Lung (tissue), 17 donors: ENCODE measurements at places on chromosomes 16 and 17. TPM values are rescaled to one million over a fixed set of nuclear protein-coding genes. Genes with fewer than 3 reads are reported as not detected.

STH gene
- not detected for polyA plus RNA-seq

CRYBA1 gene
- not detected for polyA plus RNA-seq

AP2B1 gene
- polyA plus RNA-seq: 55.3 TPM

DUS2 gene
- 8.1 TPM for polyA plus RNA-seq

CALB2 gene
- 11.7 TPM for polyA plus RNA-seq

NFATC3 gene
- 13.5 TPM for polyA plus RNA-seq

CCL1 gene
- 0.44 TPM for polyA plus RNA-seq

CSNK2A2 gene
- 18.6 TPM for polyA plus RNA-seq

MEAK7 gene
- polyA plus RNA-seq: 6.7 TPM

MYH8 gene
- polyA plus RNA-seq: not detected

RMI2 gene
- 2.5 TPM for polyA plus RNA-seq

DNA sequence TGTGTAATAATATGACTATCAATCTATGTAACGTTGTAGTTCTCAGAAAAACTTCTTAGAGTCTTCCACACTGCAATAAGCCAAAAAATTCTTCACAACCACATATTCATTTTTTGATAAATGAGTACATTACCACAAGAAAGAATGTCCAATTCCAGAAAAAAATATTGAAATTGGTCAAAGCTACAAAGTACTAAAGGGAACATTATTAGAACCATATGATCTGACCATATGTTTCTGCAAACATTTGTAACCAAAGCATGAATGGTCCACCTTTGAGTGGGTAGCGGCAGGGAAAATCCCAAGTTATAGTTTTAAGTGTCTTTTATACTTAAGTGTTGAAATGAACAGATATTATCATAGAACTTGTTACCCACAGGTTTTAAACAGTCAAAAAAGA, 71.7 kb upstream of the NACA2 start:
- no peaks in the 10 kb centered on the region for H3K36me3 ChIP-seq
- H3K4me1 ChIP-seq: peaks cover 5% of the 10 kb centered on the region
- no peak overlapping the region for H3K27ac ChIP-seq
- DNase-seq: no peak
- no peaks in the 10 kb centered on the region for H3K27me3 ChIP-seq
- no peak overlapping the region for H3K4me3 ChIP-seq

GRCh38 chr17:35407531-35407930, 24.8 kb downstream of the SLFN12 start:
- H3K4me3 ChIP-seq: no peak overlapping the region
- no peaks in the 10 kb centered on the region for H3K4me1 ChIP-seq
- no peak for DNase-seq

GRCh38 chr16:30892670-30893416, 1.0 kb downstream of the BCL7C start:
- H3K36me3 ChIP-seq: peaks cover 18% of the 10 kb centered on the region
- H3K4me1 ChIP-seq: peaks cover 9% of the 10 kb centered on the region
- peak overlapping the region; percentile 81 for H3K4me3 ChIP-seq
- H3K27me3 ChIP-seq: no peaks in the 10 kb centered on the region
- H3K27ac ChIP-seq: no peak overlapping the region

GRCh38 chr17:7445619-7445968, 733 bp downstream of the CHRNB1 start:
- H3K4me3 ChIP-seq: no peak overlapping the region
- no peaks in the 10 kb centered on the region for H3K36me3 ChIP-seq
- H3K27me3 ChIP-seq: peaks cover 41% of the 10 kb centered on the region
- no peak for DNase-seq

- peak overlapping the region; percentile 84 for H3K27ac ChIP-seq
- peaks cover 12% of the 10 kb centered on the region for H3K36me3 ChIP-seq
- no peak for DNase-seq
- H3K4me3 ChIP-seq: no peak overlapping the region
- peaks cover 19% of the 10 kb centered on the region for H3K4me1 ChIP-seq
- H3K27me3 ChIP-seq: no peaks in the 10 kb centered on the region
These were observed 4.8 kb downstream of the SYNGR2 start for GRCh38 chr17:78173097-78173715.

GRCh38 chr16:3968551-3968950, 88.0 kb upstream of the CREBBP start:
- H3K27ac ChIP-seq: no peak overlapping the region
- no peaks in the 10 kb centered on the region for H3K4me1 ChIP-seq
- DNase-seq: no peak

DNA sequence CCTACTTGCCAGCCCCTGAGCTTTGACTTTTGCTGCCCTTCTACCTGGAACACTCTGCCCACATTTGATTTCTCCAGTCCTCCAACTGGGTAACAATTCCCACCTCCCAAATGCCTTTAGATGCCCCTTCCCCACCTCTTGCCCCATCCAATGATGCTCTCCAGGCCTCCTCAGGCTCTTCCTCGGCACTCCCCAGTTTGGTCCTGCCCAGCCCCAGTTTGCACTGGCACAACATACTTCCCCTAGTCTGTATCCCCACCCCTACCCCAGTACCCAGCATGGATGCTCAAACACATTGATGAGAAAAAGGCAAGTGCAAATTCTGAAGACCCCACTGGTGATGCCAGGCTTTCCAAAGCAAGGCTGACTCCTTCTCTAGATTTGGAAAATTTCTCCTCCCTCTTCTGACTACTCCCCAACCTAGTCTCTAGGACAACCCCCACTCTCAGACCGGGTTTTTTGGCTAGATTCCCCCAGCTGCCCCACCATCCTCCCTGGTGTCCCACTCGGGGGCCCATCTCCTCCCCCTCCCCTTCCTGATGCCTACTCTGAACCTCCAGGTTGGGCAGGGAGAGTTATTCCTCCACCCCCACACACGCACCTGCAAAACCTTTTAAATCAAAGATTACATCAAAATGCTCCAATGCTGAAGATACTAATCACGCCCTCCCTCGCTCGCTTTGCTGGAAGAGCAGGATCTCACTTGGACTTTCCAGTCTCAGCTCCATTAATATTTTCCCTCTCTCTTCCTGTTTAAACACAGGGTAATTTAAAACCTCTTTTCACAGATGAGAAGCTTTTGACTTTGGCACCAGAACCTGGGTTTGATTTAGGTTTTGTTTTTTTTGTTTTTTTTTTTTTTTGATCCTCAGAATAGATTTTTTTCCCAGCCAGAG, 94.9 kb downstream of the TMEM132E start:
- H3K4me1 ChIP-seq: no peaks in the 10 kb centered on the region
- H3K27ac ChIP-seq: no peak overlapping the region
- no peaks in the 10 kb centered on the region for H3K36me3 ChIP-seq
- H3K27me3 ChIP-seq: no peaks in the 10 kb centered on the region

DNA sequence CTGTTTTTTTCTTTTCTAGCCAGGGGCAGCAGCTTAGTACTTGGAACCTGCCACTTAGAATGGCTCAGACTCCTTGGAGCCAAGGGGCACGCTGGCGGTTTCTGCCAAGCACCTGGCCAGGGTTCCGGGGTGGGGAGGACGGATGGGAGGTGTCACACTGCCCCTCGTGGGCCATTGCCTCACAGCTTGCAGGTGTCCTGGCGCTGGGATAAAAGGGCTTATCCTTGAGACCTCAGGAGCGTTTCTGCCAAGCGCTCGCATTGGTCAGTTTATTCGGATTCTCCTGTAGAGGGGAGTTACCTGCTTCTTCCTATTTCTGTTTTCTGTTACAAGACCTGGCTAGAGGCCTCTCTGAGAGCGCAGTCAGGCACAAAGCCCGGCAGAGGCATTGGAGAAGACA, 234.6 kb downstream of the MSI2 start:
- no peak overlapping the region for H3K27ac ChIP-seq
- no peak overlapping the region for H3K4me3 ChIP-seq
- no peak for DNase-seq
- peaks cover 19% of the 10 kb centered on the region for H3K4me1 ChIP-seq
- H3K36me3 ChIP-seq: no peaks in the 10 kb centered on the region

DNA sequence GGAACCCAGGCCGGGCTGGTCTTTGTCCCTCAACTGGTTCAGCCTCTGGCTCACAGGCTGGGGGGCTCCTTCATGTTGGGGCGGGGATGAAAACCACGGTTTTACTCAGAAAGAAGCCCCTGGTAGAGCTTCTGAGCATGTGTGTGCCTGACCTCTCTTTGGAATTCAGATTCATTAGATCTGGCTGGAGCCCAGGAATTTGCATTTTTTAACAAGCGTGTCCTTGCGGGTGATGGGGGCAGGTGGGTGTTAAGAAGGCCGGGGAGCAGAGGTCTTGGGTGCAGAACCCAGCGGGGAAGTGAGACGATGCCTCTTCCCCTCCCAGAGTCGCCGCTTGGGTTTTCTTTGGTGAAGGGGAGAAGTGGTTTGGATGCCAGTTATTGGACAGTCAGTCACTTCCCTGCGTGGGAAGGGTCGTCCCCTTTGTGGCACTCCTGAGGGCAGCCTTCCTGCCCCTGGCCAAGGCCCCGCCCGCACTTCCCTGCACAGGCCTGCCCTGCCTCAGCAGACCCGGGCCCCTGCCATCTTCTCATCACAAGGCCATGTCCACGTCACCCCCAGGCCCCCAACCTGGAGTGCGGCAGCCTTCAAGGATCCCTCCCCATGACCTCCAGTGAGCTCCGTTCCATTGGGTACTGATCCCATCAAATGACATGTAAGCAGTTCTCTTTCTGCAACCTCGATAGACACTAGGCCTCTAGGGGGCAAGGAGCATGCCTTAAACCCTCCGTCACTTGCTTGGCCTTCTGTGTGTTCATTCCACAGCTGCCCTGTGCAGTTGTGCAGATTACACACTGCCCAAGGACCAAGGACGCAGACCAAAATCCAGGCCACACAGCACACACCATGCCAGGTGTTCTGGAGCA, 177.7 kb upstream of the CIBAR2 start:
- no peaks in the 10 kb centered on the region for H3K27me3 ChIP-seq
- no peak overlapping the region for H3K4me3 ChIP-seq
- no peak for DNase-seq
- H3K27ac ChIP-seq: no peak overlapping the region

- H3K4me3 ChIP-seq: no peak overlapping the region
- DNase-seq: no peak
- no peaks in the 10 kb centered on the region for H3K4me1 ChIP-seq
- no peak overlapping the region for H3K27ac ChIP-seq
These were observed 6.6 kb downstream of the PDP2 start for GRCh38 chr16:66886914-66887313.

DNA sequence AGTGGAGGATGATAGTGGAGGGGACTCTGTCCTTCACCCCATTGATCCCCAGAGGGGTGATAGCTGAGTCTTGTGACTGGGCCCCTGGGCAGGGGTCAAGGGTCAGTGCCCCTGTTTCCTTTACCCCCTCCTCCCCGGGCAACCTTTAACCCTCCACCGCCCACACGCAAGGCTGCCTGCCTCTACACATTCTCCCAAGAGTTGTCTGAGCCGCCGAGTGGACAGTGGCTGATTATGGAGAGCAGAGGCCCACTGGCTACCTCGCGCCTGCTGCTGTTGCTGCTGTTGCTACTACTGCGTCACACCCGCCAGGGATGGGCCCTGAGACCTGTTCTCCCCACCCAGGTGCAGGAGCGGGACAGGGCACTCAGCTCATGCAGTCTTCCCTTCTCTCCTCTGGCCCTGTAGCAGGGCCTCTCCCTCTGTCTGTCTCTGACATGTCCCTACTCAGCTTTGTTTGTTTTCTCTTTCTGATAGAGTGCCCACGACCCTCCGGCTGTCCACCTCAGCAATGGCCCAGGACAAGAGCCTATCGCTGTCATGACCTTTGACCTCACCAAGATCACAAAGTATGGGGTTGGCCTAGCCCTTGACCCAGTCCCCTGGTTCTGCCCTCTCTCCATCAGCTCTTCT, at the start of gene SHBG:
Gene SHBG (plus strand): TSS at position 197 of the 633 bp plus-strand sequence. CDS start 38 bp downstream, at position 235.
- DNase-seq: no peak
- no peak within 1 kb of the TSS for H3K27ac ChIP-seq
- no peak within 1 kb of the TSS for H3K4me3 ChIP-seq
- H3K36me3 ChIP-seq: peaks cover 4% of the 10 kb centered on the region
- H3K4me1 ChIP-seq: peaks cover 23% of the 10 kb centered on the region
- H3K27me3 ChIP-seq: no peaks in the 10 kb centered on the region

- DNase-seq: no peak
- peaks cover 20% of the 10 kb centered on the region for H3K36me3 ChIP-seq
- no peaks in the 10 kb centered on the region for H3K4me1 ChIP-seq
- no peak overlapping the region for H3K4me3 ChIP-seq
- H3K27ac ChIP-seq: no peak overlapping the region
These were observed 32.9 kb downstream of the ABHD15 start for GRCh38 chr17:29533976-29534375.

DNA sequence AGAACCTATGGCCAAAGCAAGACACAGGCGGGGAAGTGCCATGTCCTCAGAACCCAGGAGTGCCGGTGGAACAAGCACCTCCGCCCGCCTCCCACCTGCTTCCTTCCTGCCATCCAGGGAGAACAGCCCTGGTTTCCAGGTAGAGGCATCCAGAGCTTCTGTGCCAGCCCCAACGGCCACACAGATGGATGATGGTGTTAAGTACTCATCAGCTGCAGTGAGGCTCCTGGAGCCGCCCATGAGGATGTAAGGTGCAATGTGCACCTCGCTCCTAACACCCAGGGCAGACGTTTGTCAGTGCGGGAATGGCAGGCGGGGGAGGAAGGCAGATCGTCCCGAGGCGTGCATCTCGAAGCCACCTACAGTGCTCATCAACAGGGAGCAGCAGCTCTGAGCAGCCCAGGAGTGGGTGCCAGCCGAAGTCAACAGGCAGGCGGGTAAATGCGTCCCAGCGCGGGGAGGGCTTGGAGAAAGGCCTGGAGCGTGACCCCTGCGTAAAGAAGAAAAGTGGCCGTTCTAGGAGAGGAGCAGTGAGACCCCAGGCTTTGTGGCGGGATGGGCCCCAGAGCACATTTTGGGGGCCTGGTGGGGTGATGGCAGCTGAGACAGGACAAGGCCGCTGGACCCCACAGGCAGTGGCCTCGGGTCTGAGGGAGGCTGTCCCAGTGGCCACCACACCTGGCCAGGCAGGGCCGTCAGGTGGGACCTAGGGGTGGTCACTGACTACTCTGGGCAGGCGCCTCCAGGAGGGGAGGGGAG, 46.1 kb upstream of the ACSF3 start:
- no peak overlapping the region for H3K27ac ChIP-seq
- H3K36me3 ChIP-seq: no peaks in the 10 kb centered on the region
- peaks cover 23% of the 10 kb centered on the region for H3K27me3 ChIP-seq
- H3K4me1 ChIP-seq: no peaks in the 10 kb centered on the region
- H3K4me3 ChIP-seq: no peak overlapping the region

DNA sequence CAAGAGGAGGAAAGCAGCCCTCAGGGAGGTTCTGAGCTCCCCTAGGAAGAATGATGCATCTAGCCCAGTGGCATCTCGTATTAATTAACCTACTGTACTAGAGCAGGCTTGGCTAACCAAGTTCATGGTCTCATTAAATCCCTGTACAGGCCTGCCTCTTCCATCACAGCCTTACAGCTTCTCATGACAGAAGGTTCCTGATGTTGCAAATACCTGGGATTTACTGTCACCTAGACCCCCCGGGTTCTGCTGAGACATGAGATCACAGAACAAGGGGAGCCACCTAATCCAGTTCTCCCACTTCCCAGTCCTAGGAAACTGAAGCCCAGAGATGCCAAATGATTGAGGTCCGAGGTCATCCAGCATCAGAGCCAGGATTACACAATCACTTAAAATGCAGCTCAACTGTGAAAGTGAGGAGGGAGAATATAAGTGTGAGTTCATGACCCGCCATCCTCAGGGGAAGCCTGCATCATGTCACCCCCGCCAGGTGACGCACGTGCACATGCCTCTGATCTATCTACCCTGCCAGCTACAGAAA, 23.9 kb downstream of the ACLY start:
- H3K27ac ChIP-seq: no peak overlapping the region
- H3K36me3 ChIP-seq: peaks cover 16% of the 10 kb centered on the region
- no peak overlapping the region for H3K4me3 ChIP-seq
- H3K4me1 ChIP-seq: no peaks in the 10 kb centered on the region
